Stimulated activated CD4-positive, alpha-beta T cell treated with anti-CD3 and anti-CD28 coated beads, Interleukin-12 subunit alpha, Interleukin-12 subunit beta, amount 100 ng/mL, for 4 hours (primary cell): ENCODE measurements at places on chromosomes 6 and 20.

GRCh38 chr20:34747479-34747878 lies 43.3 kb downstream of the TP53INP2 start:
- DNase-seq = no peak

GRCh38 chr6:3489027-3489757 lies 32.3 kb upstream of the SLC22A23 start:
- DNase-seq = no peak

DNA sequence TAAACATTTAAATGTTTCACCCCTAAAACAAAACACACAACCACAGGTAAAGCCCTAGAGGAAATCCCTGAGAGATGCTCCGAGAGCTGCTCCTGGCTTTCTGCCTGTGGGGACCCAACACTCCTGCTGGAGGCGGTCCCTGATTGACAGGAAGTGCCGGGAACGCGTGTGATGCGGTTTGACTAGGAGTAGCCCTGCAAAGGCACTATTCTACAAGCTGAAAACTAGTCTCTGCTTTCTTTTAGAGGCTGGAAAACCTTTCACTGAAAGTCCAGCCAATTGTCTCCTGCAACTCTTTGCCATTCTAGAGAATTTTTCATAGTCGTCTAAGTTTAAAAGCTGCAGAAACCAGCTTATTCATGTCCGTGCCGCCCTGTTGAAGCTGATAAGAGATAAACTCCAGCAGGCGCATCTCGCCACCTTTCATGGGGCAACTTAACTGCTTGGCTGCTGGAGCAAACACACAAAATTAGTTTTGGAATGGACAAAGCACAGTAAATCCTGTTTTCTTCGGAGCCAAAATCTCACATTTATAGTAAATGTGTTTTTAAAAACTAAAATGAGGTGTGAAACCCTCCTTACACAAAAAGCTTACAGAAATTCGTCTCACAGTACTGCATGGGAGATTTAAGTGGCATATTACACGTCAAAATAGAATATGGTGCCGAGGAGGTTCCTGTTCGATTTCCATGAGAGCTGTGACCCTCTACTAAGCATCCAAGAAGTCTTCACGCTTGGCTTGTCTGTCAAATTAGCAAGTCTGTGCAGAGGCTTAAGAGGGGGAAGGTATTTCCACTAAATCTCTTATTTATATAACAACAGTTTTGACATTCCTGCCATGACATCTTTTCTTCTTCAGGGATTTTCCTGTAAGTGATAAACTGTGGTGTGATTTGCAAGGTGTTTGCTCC lies 46.9 kb downstream of the DACT2 start:
- no peak for DNase-seq

- DNase-seq = no peak
Observed at GRCh38 chr6:158399040-158399700, 86.9 kb downstream of the TULP4 start.

DNA sequence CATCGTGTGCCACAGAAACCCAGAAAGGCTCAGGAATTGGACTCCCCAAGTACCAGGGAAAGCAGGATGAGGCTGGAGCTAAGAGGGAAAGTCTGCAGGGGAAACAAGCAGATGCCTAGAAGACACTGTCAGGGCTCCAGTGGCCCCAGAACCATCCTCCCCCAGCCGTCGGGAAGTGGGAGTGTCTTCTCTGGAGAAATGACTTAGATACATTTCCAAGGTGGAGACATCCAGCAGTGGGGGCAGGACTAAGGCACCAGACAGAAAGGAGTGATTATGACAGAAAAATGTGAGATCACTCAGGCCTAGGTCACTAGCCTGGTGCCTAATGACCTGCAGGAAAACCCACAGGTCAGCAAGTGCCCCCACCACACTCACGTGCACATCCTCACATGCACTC lies 36.0 kb upstream of the VSX1 start:
- no peak for DNase-seq
